ENCODE measurements at places on chromosomes 4 and X.

- DNase-seq, result no peak
Observed at GRCh38 chrX:11580789-11581188, 84.9 kb downstream of the ARHGAP6 start.

DNA sequence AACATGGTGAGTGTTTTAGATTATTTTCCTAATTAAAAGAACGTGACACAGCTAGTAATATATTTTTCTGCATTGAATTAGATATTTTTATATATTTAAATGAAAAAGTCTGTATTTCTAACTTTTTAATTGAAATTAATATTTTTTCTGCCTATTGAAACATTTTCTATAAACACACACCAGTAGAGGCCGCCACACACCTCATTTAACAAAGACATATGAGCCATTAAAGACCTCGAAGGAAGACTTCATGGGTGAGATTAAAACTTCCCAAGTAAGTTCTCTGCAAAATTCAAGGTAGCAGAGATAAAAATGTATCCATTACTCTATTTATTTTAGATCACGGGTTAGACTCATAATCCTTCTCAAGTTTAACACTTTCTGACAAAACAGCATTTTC, 8.3 kb downstream of the SLITRK2 start:
- DNase-seq, result no peak

GRCh38 chr4:140268186-140268841, 105.1 kb upstream of the SCOC start:
- no peak for DNase-seq

DNA sequence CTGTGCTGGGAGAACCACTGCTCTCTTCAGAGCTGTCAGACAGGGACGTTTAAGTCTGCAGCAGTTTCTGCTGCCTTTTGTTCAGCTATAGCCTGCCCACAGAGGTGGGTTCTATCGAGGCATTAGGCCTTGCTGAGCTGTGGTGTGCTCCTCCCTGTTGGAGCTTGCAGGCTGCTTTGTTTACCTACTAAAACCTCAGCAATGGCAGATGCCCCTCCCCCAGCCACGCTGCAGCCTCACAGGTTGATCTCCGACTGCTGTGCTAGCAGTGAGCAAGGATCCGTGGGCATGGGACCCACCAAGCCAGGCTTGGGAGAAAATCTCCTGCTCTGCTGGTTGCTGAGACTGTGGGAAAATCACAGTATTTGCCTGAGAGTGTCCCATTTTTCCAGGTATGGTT, 133.8 kb upstream of the UBQLN2 start:
- no peak for DNase-seq

- no peak for DNase-seq
Observed at GRCh38 chrX:21806691-21807090, 32.7 kb upstream of the MBTPS2 start.

GRCh38 chr4:6417516-6418050, 54.8 kb downstream of the PPP2R2C start:
- no peak for DNase-seq

- DNase-seq, result no peak
Observed at GRCh38 chr4:6594826-6595355, 19.9 kb downstream of the MAN2B2 start.

DNA sequence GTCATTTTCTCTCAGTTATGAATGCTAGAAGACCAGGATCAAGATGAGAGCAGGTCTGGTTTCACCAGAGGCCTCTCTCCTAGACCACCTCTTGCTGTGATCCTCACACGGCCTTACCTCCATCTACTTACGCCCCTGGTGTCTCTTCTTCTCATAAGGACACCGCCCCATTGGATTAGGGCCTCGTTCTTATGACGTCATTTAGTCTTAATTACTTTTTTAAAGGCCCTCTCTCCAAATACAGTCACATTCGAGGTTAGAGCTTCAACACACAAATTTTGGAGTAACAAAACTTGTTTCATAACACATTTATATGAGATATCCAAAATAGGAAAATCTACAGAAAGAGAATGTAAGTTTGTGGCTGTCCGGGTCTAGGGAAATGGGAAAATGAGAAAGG, 391.0 kb upstream of the PITX2 start:
- no peak for DNase-seq

DNA sequence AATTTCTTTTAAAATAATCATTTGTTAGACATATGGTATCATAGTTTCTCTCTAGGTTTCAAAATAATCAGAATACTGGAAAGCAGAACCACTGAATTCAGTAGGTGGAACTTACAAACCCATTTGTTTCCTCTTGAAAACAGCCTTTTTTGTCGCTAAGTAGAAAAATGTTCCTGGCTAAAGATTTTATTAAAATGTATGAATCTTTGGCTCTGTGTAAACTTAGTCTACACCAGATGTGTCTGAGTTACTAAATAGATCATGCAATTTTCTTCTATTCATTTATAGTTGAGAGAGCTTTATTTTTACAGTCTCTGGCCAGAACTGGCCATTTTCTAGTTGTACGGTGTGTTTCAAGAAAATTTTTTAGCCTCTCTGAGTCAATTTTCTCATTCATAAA, 1.0 kb downstream of the CYSLTR1 start:
- DNase-seq, result no peak

GRCh38 chr4:162793004-162793403, 373.7 kb downstream of the NAF1 start:
- DNase-seq, result no peak

DNA sequence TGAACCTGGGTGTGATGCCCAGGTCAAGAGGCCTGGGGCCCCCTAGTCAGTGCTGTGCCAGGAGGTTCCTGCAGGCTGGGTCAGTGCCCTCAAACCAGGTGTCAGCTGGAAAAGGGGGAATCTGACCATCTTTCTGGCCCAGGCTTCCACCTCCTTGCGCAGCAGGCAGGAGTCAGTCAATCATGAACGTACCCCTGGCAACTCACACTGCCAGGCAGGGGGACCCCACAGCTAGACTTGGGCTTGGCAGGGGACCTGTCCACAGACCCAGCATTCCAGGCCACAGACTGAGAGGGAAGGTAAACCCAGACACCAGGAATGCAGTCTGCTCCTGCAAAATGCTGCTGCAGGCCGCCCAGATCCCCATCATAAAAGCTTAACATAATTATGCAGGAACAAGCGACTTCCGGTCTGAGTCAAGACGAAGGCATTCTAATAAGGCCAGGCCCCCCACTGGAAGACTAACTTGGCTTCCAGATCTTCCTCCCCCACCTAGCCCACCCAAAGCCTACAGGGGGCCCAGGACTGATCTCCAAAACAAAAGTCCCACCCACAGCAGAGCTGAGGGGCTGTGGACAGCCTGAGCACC, 156.3 kb downstream of the BCOR start:
- no peak for DNase-seq

DNA sequence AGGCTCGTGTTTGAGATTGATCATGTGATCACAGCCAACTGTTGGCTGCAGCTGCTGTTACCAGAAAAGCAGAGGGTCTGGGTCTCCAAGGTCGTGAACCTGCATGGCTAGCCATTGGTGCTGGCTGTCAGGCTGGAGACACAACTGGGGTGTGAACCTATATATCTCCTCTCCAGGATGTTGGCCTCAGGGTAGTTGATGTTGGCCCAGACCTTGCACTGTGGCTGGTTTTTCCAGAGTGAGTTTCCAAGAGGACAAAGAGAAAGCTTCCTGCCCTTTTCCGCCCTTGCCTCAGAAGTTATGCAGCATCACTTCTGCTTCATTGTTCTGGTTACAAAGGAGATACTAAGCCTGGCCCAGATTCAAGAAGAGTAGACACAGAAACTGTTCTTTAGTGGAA, 607.8 kb upstream of the HS3ST1 start:
- no peak for DNase-seq

- no peak for DNase-seq
Observed at GRCh38 chr4:5730993-5731990, 20.3 kb downstream of the EVC start.

DNA sequence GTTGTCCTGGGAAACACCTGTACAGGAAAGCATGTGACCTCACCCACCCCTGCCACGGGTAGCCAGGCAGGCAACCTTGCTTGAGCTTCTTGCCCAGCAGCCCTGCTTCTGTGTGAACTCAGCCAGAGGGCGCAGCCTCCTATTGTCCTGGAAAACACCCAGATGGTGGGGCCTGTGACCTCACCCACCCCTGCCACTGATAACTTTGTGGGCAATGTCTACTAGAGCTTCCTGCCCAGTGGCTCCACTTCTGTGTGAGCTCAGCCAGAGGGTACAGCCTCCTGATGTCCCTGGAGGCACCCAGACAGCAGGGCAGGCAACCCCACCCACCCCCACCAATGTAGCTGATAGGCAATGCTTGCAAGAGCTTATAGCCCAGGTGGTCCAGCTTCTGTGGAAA, 146.3 kb downstream of the DTHD1 start:
- DNase-seq, result no peak

- no peak for DNase-seq
Observed at GRCh38 chr4:100641336-100641735, 123.5 kb upstream of the EMCN start.

DNA sequence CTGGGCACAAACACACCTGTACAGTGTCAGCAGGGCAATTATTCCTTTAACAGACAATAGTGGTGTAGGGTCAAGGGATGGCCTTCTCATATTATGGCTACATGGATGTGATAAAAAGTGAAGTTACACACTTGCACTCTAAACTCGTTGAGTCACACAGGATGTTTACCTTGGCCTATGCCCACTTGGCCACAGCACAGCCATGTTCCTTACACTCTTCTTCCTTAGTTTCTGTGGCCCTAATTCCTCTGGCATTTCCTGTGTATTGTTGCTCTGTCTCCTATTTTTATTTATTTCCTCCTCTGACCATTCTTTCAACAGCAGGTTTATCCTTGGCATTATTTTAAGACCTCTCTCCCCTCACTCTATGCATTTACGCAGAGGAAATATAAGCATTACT, 86.8 kb upstream of the NPFFR2 start:
- no peak for DNase-seq

DNA sequence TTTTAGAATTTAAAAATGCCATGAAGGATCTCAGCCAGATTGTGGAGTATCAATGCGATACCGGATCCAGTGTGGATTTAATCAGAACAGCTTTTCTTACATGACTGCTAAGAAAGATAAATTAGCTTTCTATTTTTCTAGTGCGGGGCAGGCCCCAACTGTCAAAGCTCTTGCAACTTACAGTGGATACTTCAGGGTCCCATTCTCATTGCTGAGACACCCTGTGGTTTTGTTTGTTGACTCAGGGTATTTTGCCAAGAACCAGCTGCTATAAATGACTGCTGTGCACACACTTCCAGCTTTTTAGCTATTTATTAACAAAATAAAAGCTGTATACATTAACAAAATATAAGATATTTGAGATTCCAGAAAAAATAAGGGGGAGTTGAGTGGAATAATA, 166.4 kb downstream of the DCLK2 start:
- DNase-seq, result no peak

DNA sequence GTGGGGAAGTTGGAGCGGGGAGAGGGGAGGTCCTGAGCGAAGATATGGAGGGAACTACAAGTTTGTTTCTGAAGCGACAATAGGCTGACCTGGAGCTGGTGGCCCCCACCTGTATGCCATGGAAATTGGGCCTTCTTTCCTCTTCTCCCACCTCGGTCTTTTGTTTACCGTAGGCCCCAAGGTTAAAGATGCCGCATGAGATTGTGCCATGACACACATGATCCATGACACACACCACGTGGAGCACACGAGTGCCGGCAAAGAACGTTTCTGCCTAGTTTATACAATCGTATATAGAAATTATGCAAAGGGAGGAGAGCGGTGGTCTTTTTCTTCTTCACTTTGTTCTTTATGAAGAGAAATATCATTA, 408 bp downstream of the TMEM33 start:
- no peak for DNase-seq

DNA sequence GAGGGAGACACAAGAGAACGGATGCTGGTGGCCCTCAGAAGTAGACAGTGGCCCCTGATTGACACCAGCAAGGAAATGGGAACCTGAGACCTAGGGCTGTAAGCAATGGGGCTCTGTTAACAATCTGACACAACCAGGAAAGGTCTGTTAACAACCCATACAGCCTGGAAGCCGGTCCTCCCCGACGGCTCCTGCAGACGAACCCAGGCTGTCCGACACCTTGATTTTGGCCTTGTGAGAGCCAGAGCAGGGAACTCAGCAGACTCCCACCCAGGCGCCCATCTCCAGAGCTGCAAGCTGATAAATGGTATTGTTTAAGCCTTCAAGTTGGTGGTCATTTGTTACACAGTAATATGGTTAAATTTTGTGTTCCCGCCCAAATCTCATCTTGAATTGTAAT, 10.2 kb upstream of the CYTL1 start:
- no peak for DNase-seq

- DNase-seq, result no peak
Observed at GRCh38 chr4:12679217-12679616, 804.9 kb downstream of the RAB28 start.

DNA sequence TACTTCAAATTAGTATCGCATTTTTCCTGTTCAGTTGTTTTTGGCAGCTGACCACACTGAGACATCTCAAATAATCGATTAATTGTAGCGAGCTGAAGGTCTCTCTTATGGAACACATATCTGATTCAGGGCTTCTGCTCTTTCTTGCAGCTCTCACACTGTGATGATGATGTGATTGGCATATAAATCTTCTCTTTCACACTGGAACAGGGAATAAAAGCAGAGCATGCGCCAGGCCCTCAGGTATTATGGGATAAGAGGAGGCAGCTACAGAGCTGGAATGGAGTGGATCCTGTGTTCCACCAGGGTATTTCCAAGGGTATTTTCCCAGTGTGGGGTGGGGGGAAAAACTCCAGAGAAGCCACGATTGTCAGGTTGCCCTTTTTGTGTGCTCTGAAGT, 265.4 kb upstream of the CASK start:
- DNase-seq, result no peak

DNA sequence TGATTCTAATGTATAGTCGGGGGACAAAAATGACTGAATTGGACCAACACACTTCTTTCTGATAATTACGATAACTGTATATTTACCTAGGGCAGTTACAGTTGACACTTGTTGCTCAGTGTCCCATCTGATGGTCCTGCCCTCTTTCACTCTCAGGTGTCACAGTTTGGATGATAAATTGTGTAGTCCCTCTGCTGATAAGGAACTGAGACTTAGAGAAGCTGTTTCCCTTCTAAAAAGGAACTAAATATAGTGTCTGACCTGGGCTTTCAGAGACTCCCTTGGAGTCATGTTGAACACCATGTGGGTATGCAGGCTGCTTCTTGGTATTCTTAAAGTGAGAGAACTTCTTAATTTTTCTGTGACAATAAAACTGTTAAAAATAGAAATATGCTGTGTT, 23.7 kb upstream of the PNPLA4 start:
- DNase-seq, result no peak

DNA sequence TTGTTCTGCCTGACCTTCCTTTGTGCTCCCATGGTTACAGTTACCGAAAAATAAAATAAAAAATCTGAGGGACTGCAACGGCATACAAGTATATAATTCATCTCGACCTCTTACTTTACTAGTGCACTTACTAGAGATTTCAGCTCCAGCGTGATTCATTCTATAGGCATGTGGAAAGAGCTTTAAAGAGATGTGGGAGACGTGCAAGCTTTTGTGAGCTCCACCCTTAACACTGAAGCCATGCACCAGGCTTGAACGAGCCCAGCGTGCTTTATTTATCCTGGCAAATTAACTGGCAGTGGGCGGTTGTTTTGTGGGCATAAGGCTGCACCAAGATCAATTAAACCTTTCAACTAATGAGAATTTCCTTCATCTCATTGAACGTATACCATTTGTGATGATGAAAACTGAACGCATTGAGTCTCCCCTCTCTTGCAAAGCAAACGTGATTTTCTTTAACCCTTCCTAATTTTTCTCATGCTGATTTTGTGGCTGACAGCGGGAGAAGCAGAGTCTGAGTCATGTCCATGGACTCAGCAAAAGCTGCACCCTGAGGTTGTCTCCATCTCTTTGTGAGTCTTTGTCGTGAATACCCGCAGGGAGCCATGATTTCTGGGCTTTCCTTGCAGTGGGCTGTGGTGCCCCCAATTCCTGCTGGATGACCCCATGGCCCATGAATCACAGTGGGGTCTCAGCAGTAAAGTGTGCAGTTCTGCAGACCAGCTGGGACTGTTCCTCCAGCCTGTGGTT, 60.1 kb downstream of the MXRA5 start:
- DNase-seq, result no peak
